Stimulated activated CD8-positive, alpha-beta memory T cell treated with anti-CD3 and anti-CD28 coated beads, Interleukin-4, amount 100 ng/mL, for 1 hour (primary cell): ENCODE measurements at places on chromosomes 5 and 9.

GRCh38 chr5:122933956-122934355 lies 88.5 kb downstream of the SNX24 start:
- DNase-seq = no peak

DNA sequence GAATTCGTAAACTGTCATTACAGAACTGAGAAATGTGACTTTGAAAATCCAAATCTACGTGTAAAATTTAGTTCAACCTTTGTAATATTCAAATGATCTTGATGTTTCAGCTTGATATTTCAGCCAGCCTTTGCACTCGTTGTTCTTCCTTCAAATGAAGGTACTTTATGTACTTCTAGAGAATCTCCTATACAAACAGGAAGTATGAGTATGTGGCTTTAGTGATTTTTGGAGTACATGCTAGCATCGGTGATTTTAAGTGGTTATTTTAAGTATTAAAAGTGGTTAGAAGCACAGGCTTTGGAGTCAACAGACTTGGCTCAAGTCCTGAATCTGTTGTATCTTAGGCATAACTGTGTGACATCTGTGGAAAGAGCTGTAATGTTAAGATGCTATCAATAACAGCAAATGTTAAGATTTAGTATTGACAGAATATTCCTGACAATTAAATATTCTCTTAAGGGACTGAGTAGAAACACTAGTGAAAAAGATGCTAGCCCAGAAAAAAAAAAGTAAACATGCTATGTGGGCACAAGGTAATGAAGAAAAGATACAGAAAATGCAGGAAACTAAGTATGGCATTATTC lies 398.0 kb downstream of the ADGRV1 start:
- DNase-seq = no peak

- DNase-seq = no peak
Observed at GRCh38 chr5:83179966-83180365, 102.6 kb downstream of the XRCC4 start.

- DNase-seq = no peak
Observed at GRCh38 chr5:180950291-180950949, 38.2 kb upstream of the BTNL3 start.

- DNase-seq = no peak
Observed at GRCh38 chr5:67542479-67542878, 345.9 kb upstream of the CD180 start.

DNA sequence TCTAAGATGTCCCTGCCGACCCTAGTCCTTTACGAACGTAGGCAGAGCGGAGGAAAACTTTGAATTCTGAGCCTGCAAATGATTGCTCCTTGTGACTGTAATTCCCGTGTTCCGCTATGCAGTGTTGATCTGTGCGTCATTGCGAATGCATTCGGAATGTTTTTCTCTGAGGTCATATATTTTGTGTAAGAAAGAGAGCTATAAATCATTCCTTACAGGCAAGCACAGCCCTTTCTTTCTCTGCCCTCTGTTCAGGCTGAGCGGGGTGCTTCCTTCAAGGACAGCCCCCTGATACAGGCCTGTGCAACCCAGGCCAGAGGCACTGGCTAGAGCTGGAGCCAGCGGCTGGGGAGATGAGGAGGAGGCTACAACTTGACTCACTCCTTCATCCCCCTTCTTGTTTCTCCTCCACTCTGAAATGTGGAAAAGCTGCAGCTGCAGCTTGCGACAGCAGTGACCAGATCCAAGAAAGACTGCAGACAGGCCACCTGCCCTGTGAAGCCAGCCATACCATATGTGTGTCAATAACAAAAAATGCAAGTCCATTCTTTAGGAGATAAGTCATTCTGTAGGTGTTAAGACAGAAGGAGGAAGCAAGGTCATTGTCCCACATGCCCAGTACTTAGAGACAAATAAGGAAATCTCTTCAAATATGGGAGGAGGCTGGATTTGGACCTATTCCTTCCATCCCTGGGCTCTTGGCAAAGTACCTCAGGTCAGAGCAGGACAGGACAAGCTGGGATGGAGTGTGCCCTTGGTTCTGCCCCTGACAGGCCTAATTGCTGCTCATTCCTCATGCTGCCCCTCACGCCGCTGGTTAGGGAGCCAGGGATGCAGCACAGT lies 345.7 kb upstream of the WWC1 start:
- no peak for DNase-seq

DNA sequence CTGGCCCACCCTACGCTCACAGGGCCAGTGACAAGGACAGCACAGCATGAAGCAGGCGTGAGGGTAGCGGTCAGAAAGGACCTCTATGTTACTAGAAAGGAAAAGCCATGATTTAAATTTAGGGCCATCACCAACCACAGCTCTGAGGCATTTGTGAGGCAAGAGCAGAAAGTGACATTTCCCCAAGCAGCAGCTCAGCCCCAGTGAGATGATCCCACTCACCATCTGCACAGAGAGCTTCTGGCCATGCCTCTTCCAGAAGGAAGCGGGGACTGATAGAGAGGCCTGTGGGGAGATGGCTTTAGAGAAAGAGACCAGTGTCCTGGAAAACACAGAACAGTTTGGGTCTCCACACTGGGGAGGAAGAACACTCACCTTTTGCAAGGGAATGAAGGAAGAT lies 413.9 kb downstream of the SPOCK1 start:
- no peak for DNase-seq

DNA sequence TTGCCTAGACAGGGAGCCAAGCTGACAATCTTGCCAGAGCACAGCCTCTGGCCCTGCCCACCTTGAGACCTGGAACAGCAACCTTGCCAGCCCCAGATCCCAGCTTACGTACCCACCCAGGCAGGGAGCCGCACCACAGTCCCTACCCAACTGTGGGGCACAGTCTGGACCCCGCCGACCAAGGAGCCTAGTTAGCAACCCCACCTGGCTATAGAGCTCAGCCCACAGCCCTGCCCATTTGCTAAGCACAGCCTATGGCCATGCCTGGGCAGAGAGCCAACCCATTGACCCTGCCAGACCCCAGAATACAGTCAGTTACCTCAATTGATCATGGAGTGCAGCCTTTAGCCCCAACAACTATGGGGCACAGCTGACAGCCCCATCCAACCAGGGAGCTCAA lies 97.9 kb upstream of the SH3GL2 start:
- DNase-seq = no peak

- no peak for DNase-seq
Observed at GRCh38 chr5:37742111-37742510, 97.7 kb downstream of the GDNF start.

- no peak for DNase-seq
Observed at GRCh38 chr9:121954477-121955140, 138.5 kb downstream of the TTLL11 start.

GRCh38 chr5:107553117-107553555 lies 117.6 kb downstream of the EFNA5 start:
- DNase-seq = no peak

DNA sequence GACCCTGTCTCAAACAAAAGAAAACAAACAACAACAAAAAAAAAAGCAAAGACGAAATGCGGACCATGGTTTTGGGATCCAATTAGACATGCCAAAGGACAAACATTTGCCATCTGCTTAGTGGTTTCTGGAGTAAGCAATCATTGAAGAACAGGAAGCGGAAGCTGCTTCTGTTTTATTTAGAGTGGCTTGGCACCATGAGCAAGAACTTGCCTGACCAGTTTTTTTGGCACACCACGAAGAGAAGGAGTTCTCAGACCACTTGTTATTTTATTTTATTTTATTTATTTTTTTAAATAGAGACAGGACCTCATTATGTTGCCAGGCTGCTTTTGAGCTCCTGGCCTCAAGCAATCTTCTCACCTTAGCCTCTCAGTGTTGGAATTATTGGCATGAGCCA lies 17.0 kb downstream of the BTF3 start:
- DNase-seq = no peak

- DNase-seq = no peak
Observed at GRCh38 chr5:148206620-148207019, 3.8 kb downstream of the SPINK6 start.

DNA sequence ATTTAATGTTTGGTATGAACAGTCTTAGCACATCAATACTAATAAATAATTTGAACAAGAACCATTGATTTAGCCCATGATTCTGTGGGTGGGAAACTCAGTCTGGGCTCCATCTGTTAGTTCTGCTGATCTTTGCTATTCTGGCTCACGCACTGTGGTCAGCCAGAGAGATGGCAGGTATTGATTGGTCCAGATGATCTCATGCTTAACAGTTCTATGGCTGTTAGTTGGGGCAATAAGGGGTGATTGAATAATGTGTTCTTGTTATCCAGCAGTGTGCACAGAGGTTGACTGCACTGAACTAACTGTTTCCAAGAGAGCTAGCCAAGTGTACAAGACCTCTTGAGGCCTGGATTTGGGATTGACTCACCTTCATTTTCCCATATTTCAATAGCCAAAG lies 824.3 kb downstream of the SEMA5A start:
- no peak for DNase-seq

GRCh38 chr9:133210202-133210532 lies 1.1 kb upstream of the OBP2B start:
- DNase-seq = no peak

GRCh38 chr5:167472566-167473108 lies 818.8 kb upstream of the WWC1 start:
- DNase-seq = no peak

DNA sequence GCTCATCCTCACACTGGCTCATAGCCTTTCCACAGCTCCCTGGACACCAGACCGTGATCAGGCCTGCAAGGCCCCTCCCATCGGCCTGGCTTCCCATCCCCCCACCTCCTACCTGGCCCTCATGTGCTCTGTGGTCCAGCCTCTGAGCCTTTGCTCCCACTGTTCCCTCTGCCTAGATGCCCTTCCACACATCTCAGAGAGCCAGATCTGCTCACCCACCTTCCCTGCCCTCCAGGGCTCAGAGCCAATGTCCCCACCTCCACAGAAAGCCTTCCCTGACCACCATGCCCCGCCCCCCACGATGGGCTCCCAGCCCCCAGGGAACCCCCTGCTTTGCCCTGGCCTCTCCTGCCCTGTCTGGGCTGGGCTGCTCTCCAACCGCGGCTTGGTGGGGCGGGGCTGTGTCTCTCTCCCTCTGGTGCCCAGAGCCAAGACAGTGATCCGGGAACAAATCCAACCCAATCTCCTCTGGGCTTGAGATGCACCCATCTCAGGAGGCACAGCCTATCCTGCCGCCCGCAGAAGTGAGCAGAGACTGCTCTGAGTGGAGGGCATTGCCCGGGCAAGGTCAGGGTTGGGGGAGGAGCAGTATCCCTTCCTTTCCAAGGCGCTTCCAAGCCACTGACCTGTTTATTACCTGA lies 1.6 kb downstream of the NINJ1 start:
- DNase-seq = no peak

- no peak for DNase-seq
Observed at GRCh38 chr5:160525471-160526261, 104.0 kb downstream of the PTTG1 start.

DNA sequence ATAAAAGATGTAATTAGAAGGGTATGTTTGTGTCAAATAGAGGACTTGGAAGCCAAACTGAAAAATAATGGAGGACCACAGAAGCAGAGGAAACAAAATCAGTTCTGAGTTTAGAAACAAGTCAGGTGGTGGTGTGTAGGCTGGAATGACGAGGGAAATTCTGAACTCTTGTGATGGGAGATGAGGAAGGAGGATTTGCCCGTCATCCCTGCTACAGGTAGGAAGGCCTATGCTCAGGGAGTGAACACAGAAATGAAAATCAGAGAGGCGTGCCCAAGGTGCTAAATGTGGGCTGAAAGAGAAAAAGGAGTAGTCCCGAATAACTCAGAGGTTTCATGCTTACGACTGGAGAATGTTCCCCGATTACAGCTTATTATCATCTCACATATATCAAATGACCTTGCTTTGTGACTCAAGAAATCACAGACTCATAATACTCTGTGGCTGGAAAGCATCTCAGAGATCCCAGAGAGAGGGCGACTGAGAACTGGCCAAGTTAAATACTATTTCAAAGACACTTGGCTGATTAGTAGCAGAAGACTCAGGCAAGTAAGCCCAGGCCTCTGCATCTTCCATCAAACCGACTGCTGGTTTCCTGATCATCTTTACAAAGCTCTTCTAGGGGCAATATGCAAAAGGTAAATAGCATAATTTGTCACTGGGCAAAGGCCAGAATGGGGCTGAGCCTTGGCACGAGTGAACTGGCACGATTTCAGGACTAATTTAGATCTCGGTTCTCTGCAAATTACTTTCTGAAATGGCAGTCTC lies 126.0 kb downstream of the SUSD1 start:
- DNase-seq = no peak

GRCh38 chr5:59357381-59357977 lies 536.0 kb downstream of the PDE4D start:
- DNase-seq = no peak
